HS-5 (cell line): ENCODE measurements at places on chromosomes 5 and 9.

DNA sequence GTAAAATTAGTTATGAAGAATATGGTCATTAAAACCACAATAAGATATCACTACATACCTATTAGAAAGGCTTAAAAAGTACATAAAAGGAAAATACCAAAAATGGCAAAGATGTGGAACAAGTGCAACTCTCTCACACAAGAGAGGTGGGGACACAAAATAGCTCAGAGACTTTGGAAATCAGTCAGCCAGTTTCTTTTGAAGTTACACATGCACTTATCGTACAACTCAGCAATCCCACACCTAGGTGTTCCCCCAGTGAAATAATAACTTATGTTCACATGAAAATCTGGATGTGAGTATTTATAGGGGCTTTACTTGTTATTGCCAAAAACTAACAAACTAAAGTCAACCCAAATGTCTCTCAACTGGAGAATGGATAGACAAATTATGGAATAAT is 9.8 kb upstream of the RICTOR start:
- no peak for DNase-seq

- no peak for DNase-seq
These were observed 216.6 kb downstream of the SGCD start for GRCh38 chr5:156543348-156544145.

DNA sequence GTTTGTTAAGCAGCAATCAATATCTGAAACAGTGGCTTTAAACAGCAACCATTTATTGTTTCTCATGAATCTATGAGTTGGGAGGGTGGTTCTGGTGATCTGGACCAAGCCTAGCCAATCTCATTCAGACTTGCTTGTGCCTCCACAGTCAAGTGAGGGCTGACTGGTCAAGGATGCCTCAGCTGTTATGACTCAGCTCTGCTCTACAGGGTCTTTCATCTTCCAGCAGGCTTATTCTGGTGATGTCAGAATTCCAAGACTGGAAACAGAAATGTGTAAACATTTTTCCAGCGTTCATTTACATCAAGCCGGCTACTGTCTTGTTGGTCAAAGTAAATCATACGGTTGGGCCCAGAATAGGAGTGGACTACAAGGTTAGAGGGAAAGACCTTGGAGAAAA is 2.5 kb upstream of the PIP5K1B start:
- DNase-seq: no peak

- DNase-seq: peak; percentile 43
These were observed at the start of gene PDZD2 for GRCh38 chr5:31638748-31639418. PDZD2 (plus strand) TSS chr5:31639131.

GRCh38 chr5:173826086-173826427 is 62.1 kb upstream of the CPEB4 start:
- DNase-seq: no peak

- DNase-seq: peak; percentile 13
These were observed 23.4 kb downstream of the DMRTA1 start for GRCh38 chr9:22469928-22470544.

GRCh38 chr5:43309637-43310036 is 3.6 kb downstream of the HMGCS1 start:
- no peak for DNase-seq

DNA sequence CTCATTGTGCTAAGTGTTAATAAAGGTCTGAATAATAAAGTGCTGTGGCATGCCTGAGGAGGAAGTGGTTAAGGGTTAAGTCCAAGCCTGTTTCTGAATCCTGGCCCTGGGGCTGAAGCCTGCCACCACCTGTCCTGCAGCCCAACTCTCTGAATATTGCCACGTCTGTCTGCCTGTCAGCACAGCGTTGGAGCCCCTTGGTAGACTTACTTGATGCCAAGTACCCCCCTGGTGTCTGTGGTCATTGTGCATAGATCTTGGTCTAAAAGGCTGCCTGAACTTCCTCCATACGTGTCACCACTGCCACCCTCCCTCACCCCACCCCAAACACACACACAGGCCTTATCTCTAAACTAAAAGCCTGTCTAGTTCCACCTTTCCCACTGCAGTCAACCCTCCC is 35.4 kb upstream of the SLC2A8 start:
- DNase-seq: no peak

- DNase-seq: no peak
These were observed 20.6 kb upstream of the CMBL start for GRCh38 chr5:10328323-10328722.

- DNase-seq: peak; percentile 11
These were observed 1711.3 kb upstream of the ACO1 start for GRCh38 chr9:30673132-30673531.

DNA sequence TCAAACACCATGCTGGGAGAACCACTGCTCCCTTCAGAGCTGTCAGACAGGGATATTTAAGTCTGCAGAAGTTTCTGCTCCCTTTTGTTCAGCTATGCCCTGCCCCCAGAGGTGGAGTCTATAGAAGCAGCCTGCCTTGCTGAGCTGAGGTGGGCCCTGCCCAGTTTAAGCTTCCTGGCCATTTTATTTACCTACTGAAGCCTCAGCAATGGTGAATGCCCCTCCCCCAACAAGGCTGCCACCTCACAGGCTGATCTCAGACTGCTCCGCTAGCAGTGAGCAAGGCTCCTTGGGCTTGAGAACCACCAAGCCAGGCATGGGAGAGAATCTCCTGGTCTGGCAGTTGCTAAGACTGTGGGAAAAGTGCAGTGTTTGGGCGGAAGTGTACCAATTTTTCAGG is 205.5 kb upstream of the PTGER4 start:
- DNase-seq: no peak

DNA sequence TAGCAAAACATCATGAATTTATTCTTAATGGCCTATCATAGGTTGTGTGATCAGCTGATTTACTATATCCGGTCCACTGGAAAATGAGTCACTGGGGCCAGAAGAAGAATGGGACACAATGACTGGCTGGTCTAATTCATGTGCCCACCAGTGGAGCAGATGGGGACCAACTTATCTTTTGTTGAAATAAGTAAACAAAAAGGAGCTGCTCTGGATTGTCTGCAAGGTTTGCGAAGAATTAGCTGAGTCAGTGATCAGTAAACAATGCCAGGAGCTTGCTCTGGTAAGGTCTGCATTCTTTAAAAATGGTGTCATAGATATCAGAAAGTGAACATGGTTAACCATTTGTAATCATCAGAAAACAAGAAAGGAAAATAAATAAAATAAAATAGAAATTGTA is 128.0 kb downstream of the RASEF start:
- peak; percentile 64 for DNase-seq

DNA sequence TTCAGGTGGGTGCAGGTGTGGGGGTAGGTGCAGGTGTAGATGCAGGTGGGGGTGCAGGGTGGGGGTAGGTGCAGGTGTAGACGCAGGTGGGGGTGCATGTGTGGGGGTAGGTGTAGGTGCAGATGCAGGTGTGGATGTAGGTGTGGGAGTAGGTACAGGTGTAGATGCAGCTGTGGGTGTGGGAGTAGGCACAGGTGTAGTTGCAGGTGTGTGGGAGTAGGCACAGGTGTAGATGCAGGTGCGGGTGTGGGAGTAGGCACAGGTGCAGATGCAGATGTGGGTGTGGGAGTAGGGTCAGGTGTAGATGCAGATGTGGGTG is 94.6 kb downstream of the PHF2 start:
- DNase-seq: no peak
